ENCODE measurements at places on chromosomes 5 and 9. TPM values are rescaled to one million over a fixed set of nuclear protein-coding genes. Genes with fewer than 3 reads are reported as not detected.

The TAL2 gene
- polyA plus RNA-seq = not detected

The DAB2 gene
- 35.2 TPM for polyA plus RNA-seq

The FRMD3 gene
- polyA plus RNA-seq = 5.1 TPM

The NUTM2F gene
- polyA plus RNA-seq = not detected

The OR1L4 gene
- not detected for polyA plus RNA-seq

The PCDHGA11 gene
- 2.4 TPM for polyA plus RNA-seq

The BOD1 gene
- polyA plus RNA-seq = 23.2 TPM

The GPR150 gene
- not detected for polyA plus RNA-seq

The PCDHB5 gene
- polyA plus RNA-seq = 2.1 TPM

The FLT4 gene
- polyA plus RNA-seq = not detected

The NRG2 gene
- polyA plus RNA-seq = 0.73 TPM

The EIF4E1B gene
- not detected for polyA plus RNA-seq

The ALDH1A1 gene
- 228 TPM for polyA plus RNA-seq

The TTC39B gene
- 40.2 TPM for polyA plus RNA-seq

The DOCK2 gene
- not detected for polyA plus RNA-seq

The PDE6A gene
- not detected for polyA plus RNA-seq

The PCAT7 gene
- 0.53 TPM for polyA plus RNA-seq

The SAPCD2 gene
- polyA plus RNA-seq = 0.24 TPM

The ANXA6 gene
- polyA plus RNA-seq = 20.3 TPM

The ORM2 gene
- polyA plus RNA-seq = not detected

The SV2C gene
- polyA plus RNA-seq = 53.8 TPM

The GLRA1 gene
- polyA plus RNA-seq = 0.35 TPM

The DAP gene
- polyA plus RNA-seq = 10.1 TPM

The CDO1 gene
- 40.0 TPM for polyA plus RNA-seq

The CSF2 gene
- not detected for polyA plus RNA-seq

The CAMK4 gene
- polyA plus RNA-seq = 87.3 TPM

The SLC23A1 gene
- not detected for polyA plus RNA-seq

The SLC45A2 gene
- not detected for polyA plus RNA-seq

The PLAC8L1 gene
- polyA plus RNA-seq = not detected

The PTCD2 gene
- polyA plus RNA-seq = 13.6 TPM

The MOCS2 gene
- polyA plus RNA-seq = 239 TPM

The ELOVL7 gene
- 9.0 TPM for polyA plus RNA-seq

The PGGT1B gene
- 8.6 TPM for polyA plus RNA-seq

The EPB41L4B gene
- 0.90 TPM for polyA plus RNA-seq

The ASTN2 gene
- polyA plus RNA-seq = 24.6 TPM

The SHISAL2B gene
- not detected for polyA plus RNA-seq

The POU5F2 gene
- 0.14 TPM for polyA plus RNA-seq

The SLC28A3 gene
- not detected for polyA plus RNA-seq

The GFPT2 gene
- 7.6 TPM for polyA plus RNA-seq

All from Purkinje cell (primary cell).